ENCODE measurements at places on chromosomes 1 and 21. TPM values are rescaled to one million over a fixed set of nuclear protein-coding genes. Genes with fewer than 3 reads are reported as not detected.

ERICH3 gene
- total RNA-seq, result 0.10 TPM

IFI16 gene
- 56.7 TPM for total RNA-seq

PLA2G2F gene
- total RNA-seq, result 3.0 TPM

GRCh38 chr1:182207300-182207699, 145.8 kb upstream of the ZNF648 start:
- DNase-seq, result no peak

Measured in skin of body (tissue), 3 donors.